ENCODE measurements at places on chromosomes 5 and 9.

DNA sequence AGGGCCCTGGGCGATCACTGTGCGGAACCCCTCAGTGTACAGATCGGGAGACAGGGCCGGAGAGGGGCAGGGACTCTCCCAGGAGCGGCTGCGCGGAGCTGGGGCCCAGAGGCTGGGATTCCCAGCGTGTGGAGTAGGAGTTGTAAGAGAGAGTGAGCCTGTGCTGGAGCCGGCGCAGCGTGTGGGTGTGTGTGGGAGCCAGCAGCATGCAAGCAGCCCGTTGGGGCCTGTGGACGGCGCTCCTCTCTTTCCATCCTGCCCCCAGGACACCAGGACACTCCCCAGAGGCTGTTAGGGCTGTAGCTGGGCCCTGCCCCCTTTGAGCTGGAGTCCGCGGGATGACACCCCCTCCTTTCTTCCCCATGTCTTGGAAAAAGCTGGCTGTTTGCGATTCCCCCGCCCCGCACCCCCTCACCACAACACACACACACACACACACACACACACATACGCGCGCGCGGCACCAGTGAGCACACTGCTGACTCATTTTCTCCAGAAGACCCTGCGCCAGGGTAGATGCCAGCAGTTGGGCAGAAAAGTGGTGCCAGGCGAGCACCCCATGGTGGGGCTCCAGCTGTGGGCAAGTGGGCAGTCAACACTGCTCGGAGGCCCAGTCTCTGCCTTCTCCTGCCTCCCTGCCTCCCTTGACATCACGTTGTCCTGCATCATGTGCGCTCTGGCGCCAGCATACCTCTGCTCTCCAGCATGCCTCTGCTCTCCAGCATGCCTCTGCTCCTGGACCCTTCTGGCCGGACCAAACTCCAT lies 1.5 kb downstream of the COL27A1 start:
- DNase-seq, result peak; percentile 84

GRCh38 chr9:96382175-96382574 lies 1.3 kb downstream of the SLC35D2 start:
- peak; percentile 45 for DNase-seq

GRCh38 chr5:15506146-15506545 lies 6.2 kb downstream of the FBXL7 start:
- DNase-seq, result no peak

DNA sequence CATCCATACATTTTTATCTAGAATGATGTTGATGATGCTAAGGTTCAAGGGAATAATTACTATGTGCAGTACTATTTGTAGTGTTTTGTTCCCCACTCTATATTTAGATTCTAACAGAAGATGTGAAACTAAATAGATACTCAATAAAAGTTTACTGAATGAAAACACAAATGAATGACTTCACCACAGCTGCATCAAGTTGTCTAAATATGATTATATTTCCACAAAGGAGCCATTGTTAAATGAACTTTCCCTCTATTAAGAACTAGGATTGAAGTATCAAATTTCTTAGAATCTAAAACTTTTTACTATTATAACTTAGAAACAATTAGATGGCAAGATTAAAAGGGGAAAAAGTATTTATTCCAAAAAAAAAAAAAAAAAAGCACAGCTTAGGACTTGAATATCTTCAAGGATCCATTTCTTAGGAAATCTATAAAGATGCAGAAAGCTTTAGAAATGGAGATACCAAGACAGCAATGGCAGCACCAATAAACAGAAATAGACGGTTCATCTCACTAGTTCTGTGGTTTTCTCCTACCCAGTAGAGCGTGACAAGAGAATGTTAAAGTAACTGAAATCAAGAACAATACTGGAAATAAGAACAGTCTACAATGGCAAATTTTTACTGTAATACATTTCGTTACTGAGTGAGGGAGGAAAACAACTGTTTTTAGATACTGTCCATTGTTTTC lies 347.6 kb downstream of the EBF1 start:
- no peak for DNase-seq

DNA sequence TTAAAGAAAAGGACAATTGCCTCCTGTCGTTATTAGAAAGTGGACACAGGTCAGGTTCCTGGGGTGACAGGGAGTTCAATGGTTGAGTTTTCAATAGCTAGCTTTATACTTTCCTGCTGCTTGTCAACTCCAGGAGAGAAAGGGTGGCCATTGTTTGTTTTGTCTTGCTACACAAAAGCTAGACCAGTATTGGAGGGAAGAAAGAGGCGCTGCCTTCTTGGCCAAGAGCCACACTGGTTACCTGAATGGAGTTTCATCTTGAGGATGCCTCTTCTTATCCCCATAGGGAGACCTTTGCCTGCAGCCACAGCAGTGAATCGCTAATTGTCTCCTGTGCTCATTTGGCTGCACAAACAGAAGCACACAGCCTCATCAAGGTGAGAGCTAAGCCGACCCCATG lies 279.4 kb upstream of the GRIA1 start:
- no peak for DNase-seq

DNA sequence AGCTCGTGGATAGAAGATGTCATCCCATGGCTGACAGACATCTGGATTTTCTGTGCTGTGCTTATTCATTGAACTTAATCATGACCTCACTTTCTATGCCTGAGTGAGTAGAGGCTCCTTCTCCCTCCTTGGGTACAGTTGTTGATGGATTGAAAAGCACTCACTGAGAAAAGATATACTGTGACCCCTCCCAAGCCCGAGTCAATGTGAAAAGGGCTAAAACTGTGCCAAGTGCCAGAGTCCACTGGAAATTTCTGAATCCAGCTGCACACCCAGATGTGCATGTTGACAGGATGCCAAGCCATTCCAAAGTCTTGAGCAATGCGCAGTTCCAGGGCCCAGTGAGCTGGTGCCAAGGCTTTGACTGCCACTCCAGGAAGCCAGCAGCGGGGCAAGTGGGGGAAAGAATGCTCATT lies 473.0 kb downstream of the NTRK2 start:
- DNase-seq, result no peak

- peak; percentile 27 for DNase-seq
These were observed 63.8 kb upstream of the PPARGC1B start for GRCh38 chr5:149666212-149666852.

DNA sequence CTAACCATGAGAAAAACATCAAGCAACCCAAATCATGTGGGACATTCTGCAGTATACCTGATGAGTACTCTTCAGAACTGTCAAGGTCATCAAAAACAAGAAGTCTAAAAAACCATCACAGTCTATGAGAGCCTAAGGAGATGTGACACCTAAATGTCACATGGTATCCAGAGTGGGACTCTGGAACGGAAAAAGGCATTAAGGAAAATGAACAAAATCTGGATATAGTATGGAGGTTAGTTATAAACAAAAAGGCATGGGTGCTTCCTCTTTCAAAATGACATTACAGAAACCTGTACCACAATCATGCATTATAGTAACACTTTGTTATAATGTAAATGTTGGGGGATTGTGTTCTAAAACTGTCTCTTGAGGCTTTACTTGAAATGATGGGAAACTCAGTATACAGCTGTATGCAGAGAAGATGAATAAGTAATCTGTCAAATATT lies 47.4 kb downstream of the PRKACG start:
- DNase-seq, result no peak

- peak; percentile 49 for DNase-seq
These were observed 64.7 kb upstream of the GRAMD2B start for GRCh38 chr5:126358525-126358924.

DNA sequence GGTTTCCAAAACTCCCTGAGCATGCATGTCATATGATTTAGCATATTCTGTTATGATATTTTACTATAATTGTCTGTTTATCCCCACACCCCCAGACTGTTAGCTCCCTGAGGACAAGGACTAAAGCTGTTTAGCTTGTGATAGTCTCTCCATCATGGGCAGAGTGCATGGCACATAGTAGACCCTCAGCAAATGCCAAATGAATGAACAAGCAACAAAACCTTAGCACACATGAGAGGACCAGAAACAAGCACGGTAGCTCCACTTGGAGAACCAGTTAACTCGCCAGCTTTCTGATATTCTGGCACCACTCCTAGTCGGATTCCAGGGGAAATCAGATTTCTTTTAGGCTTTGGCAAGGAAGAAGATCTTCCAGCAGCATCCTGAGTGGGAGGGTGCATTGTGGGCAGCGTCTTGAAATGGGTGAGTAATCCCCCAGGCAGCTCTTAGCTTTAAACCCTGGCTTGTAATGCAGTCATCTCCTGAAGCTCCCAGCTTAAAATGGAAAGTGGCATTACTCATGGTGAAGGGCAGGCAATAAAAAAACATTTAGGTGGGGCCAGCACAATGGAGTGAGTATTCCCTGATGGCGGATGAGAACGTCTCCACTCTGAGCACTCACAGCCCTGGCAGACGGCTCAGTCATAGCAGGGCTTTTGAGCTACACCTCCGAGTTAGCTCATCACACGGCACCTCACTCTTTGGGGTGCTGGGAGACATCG lies 41.1 kb downstream of the FGF1 start:
- DNase-seq, result peak; percentile 99

DNA sequence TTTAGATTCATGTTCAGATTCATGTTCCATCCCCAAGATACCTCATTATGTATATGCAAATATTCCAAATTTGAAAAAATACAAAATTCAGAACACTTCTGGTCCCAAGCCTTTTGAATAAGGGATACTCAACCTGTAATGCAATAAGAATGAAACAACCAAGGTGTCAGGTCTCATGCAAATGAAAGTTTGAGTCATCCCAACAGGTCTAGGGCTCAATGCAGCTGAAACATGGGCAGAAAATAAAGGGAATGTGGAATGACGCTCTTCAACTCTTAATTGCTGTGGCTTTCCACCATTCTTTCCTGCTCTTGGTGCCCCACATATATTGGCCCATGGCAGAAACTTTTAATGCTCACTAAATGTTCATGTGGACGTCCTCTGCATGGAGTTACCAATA lies 107.3 kb upstream of the DAPK1 start:
- DNase-seq, result no peak

GRCh38 chr5:445591-445990 lies 2.6 kb downstream of the EXOC3 start:
- no peak for DNase-seq

GRCh38 chr9:137448602-137448962 lies 7.4 kb upstream of the ENTPD8 start:
- no peak for DNase-seq

DNA sequence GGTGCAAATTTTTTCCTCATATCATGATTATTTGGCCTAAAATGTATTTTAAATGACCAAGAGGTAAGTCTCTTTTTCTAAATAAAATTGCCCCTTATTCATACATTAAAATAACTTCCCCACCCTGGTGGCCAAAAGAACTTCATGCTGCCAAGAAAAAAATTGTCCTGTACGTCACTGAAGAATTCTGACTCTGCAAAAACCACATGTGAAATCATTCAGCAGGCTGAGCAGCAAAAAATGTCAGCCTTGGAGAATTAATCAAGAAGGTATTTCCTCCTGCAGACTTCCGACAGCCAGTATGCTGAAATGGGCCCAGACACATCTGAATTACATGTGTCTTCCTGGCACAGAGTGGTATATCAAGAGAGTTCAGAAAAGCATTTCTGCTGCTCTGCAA lies 94.6 kb upstream of the HMHB1 start:
- DNase-seq, result peak; percentile 72

GRCh38 chr5:171757853-171758535 lies 27.6 kb upstream of the SMIM23 start:
- peak; percentile 99 for DNase-seq

GRCh38 chr5:135600971-135601381 lies 22.2 kb upstream of the CXCL14 start:
- DNase-seq, result no peak

DNA sequence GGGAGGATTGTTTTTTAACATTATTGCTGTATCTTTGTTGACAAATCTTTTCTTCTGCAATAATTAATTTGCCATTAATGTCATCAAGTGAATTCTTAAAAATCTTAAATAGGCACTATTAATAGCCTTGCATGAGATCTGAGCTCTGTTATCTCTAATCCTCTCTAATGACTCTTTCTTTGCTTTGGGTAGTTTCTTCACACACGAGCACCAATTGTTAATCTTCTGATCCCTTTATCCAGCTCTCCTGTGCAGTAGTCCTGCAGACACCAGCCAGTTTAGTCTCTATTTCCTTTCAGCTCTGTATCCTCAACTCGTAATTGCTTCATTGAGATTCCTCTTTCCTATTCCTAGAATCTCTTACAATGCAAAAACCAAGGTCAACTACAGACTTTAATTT lies 8.1 kb downstream of the SPINK14 start:
- no peak for DNase-seq

- DNase-seq, result peak; percentile 75
These were observed 72.0 kb downstream of the ZFAND5 start for GRCh38 chr9:72292874-72293607.

GRCh38 chr5:111776913-111777781 lies 20.2 kb upstream of the NREP start:
- peak; percentile 49 for DNase-seq

DNA sequence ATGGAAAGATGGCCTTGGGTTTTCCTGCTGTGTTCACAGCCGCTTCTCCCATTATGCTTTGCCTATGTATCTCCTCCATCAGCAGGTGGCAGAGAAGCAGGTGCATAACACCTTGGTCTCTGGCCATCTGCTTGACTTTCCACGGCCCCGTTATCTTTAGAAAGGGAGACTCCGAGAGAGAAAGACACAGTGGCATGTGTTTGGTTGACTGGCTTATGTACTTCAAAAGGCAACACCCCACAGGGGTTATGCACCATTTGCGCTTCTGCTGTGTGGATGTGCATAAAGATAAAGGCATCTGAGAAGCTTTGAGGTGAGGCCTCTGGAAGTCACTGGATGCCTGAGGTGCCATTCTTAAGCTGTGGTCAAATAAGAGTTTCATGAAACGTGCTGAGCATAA lies 138.4 kb downstream of the EGFLAM start:
- no peak for DNase-seq

DNA sequence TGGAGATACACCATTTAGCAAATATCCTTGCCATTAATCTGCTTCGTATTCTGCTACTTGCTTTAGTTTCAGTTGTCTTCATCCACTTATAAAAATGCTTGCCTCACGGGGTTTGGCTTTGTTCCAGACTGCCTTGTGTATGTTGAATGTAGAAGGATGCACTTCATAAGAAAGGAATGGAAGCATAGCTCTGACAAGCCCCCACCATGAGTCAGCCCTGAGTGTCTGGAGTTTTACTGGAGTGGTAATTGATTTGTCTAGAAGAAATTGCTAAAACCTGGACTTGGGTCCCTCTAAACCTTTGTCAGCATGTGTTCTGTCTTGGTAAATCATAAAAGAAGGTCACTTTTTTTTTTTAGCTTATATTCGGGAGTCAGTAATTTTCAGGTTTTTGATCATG lies 4.6 kb downstream of the TEX48 start:
- DNase-seq, result peak; percentile 100

- no peak for DNase-seq
These were observed 19.7 kb downstream of the TRIM14 start for GRCh38 chr9:98099346-98099745.

All from IMR-90 (cell line).